ENCODE measurements at places on chromosomes 2 and 18.
A peak's percentile ranks its signal among the peaks of the same experiment; 100 is the strongest.

GRCh38 chr2:116513991-116514390 is 1300.5 kb upstream of the DDX18 start:
- no peak for DNase-seq

GRCh38 chr2:114949228-114949804 is 506.9 kb downstream of the DPP10 start:
- no peak for DNase-seq

- no peak for DNase-seq
Observed at GRCh38 chr2:27811768-27812167, 40.2 kb downstream of the MRPL33 start.

DNA sequence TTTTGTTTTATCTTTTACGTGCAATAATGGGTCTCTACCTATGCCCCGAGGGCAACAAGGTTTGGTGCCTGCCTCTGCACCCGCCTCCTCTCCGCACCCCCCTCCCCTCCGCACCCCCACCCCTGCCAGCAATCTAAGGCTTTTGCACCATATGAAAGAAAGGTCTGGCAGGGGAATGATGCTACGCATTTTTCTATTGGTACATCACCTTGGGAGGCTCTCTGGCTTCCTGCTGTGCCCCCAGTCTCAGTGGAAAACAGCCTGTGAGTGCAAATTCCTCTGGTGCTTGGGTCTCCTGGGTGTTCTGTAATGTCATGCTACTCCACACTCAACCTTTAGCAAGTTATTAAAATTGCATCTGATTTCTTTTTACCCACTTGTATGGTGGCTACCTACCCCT is 161.3 kb upstream of the SMAD7 start:
- DNase-seq, result no peak

- DNase-seq, result no peak
Observed at GRCh38 chr2:64440843-64441242, 13.1 kb upstream of the LGALSL start.

DNA sequence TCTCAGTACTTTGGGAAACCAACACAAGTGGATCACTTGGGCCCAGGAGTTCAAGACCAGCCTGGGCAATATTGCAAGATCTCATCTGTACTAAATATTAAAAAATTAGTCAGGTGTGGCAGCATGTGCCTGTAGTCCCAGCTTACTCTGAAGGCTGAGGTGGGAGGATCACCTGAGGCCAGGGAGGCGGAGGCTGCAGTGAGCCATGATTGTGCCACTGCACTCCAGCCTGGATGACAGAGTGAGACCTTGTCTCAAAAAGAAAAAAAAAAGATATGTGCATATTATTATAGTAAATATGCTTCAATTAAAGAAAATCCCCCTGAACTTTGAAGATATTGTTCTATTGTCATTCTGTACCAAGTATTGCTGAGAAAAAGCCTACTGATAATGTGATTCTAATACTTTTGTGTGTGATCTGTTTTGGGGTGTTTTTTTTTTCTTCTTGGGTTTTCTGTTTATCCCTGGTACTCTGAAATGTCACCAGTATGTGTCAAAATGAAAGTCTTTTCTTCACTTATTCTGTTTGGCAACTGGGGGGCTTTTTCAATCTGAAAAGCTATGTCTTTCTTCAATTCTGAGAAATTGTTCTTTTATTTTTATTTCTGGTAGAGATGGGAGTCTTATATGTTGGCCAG is 13.2 kb downstream of the NEURL3 start:
- DNase-seq, result no peak

DNA sequence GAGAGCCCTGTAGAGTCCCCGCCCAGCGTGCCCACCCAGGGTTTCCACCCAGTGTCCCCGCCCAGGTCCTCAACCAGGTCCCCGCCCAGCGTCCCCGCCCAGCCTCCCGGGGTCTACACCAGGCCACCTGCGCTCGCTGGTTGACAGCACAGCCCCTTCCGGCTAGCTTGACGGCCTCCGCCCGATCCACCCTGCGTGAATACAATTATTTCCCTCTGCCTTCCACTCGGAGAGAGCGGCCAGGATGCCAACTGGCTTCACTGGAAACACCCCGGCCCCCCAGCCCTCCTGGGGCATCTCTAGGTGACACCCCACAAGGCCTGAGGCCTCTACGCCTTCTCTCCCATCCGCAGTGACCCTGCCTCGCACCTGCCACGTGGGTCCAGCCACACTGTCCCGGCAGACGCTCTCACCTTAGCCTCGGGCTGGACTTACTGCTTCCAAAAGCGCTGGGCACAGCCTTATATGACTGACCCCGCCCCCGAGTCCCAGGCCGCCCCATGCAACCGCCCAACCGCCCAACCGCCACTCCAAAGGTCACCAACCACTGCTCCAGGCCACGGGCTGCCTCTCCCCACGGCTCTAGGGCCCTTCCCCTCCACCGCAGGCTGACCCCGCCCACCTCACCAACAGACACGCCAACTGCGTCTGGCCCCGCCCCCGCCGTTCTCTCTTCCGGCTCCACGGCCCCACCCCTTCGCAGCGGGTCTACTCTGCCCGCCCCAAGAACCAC is 188.1 kb downstream of the LAMA1 start:
- no peak for DNase-seq

DNA sequence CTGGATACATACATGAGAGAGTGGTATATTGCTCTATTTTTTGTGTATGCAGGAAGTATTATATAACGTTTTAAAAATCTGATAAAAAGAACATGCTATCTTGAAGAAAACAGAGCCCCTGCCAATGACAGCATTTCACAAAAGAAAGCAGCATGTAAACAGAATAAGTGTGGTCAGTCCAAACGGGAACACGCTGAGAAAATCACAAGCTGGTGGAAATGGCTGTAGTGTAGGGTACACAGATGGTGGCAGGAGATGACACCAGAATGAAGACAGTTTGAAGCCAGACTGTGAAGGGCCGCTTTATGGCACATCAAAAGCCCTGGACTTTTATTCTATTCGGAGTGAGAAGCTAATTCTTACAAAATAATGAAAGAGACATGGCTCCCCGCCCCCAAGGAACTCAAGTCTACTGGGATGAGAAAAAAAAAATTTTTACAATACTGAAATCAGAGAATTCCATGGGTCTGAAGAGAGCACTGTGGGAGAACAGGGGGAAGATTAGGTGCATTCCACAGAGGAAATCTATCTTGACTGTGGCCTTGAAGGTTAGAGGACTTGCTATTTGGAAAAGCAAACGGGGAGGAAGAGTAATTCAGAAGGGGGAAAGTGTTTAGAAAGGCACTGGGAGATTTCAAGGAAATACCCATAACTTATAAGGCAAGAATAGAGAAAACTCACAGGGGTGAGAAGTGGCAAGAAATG is 217.7 kb upstream of the SMAD7 start:
- no peak for DNase-seq

GRCh38 chr2:238523158-238524110 is 96.7 kb downstream of the ASB1 start:
- peak; percentile 7 for DNase-seq

GRCh38 chr2:38026846-38027245 is 49.1 kb downstream of the CYP1B1 start:
- DNase-seq, result no peak

GRCh38 chr2:42854207-42854818 is 61.9 kb upstream of the HAAO start:
- DNase-seq, result no peak

GRCh38 chr2:234881413-234882241 is 70.2 kb upstream of the SH3BP4 start:
- DNase-seq, result no peak

GRCh38 chr18:5909125-5909524 is 13.8 kb upstream of the TMEM200C start:
- no peak for DNase-seq

GRCh38 chr2:141438536-141438935 is 692.3 kb downstream of the LRP1B start:
- no peak for DNase-seq

- DNase-seq, result no peak
Observed at GRCh38 chr2:25160376-25160775, 8.0 kb downstream of the POMC start.

GRCh38 chr18:64519201-64519600 is 370.3 kb upstream of the LINC00305 start:
- DNase-seq, result no peak

DNA sequence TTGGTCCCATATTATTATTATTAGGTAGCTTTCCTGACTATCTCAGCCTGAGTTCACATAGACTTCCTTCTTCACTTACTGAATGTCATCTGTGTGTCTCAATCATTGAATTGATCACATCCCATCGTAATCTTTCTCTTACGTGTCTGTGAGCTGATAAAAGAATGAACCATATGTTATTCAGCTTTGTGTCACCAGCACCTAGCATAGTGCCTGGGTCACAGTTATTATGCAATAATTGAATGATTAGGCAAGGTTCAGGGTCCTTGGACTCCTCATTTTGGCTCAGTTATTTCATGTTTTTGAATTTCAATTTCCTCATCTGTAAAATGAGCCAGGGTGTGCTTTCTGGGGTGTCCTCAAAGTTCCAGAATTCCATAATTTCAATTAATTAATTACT is 107.2 kb downstream of the ZEB2 start:
- DNase-seq, result no peak

- no peak for DNase-seq
Observed at GRCh38 chr18:75262511-75262910, 51.9 kb downstream of the TSHZ1 start.
